ENCODE measurements at places on chromosomes 5 and 9. TPM values are rescaled to one million over a fixed set of nuclear protein-coding genes. Genes with fewer than 3 reads are reported as not detected.

- no peak for DNase-seq
Measured at GRCh38 chr9:130635721-130636647, 28.4 kb upstream of the PRDM12 start.

DNA sequence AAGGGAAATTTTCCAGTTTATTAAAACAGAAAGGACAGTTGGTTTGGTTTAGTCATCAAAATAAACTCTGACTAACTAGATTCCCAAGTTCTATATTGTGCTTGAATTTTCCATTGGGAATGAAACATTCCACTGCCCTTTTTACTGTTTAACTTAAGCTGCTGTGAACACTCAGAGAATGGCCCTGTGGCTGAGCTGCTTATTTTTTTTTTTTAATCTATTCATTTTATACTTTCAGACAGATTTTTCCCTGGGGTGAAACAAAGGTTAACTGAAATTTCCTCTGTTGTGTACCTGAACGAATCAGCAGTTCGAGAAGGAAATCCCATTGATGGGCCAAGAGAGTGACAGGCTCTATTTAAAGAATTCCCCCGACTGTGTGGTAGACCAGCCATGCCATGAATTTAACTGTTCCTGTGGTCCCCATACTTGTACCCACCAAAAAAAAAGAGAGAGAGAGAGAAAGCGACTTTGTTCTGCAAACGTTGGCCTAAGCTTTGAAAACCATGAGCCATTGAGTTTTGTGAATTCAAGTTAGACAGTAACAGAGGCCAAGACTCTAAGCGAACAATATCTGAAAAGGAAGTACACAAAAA lies 138.7 kb upstream of the GRHPR start:
- DNase-seq = peak; percentile 71

GRCh38 chr5:35047785-35048404 lies at the start of gene AGXT2:
Gene AGXT2 (minus strand): TSS chr5:35047949. CDS start chr5:35047892, 57 bp downstream.
- no peak for DNase-seq

GRCh38 chr5:110612794-110613247 lies 113.7 kb downstream of the TMEM232 start:
- DNase-seq = no peak

GRCh38 chr9:135033487-135033886 lies 54.0 kb upstream of the OLFM1 start:
- DNase-seq = no peak

- no peak for DNase-seq
Measured at GRCh38 chr9:95037789-95038521, 279.6 kb downstream of the FANCC start.

Gene KIF20A
- total RNA-seq = 22.4 TPM

Gene KIAA0825
- total RNA-seq = 1.4 TPM

Gene GDF9
- total RNA-seq = not detected

Gene ADAMTS12
- 1.2 TPM for total RNA-seq

Gene LHX3
- not detected for total RNA-seq

Measured in dermis microvascular lymphatic vessel endothelial cell (primary cell).